ENCODE measurements at places on chromosomes 6 and 20. TPM values are rescaled to one million over a fixed set of nuclear protein-coding genes. Genes with fewer than 3 reads are reported as not detected.

Gene TGM3
- not detected for total RNA-seq

Gene ADGRF5
- total RNA-seq: 22.3 TPM

Gene LTV1
- total RNA-seq: 20.4 TPM

DNA sequence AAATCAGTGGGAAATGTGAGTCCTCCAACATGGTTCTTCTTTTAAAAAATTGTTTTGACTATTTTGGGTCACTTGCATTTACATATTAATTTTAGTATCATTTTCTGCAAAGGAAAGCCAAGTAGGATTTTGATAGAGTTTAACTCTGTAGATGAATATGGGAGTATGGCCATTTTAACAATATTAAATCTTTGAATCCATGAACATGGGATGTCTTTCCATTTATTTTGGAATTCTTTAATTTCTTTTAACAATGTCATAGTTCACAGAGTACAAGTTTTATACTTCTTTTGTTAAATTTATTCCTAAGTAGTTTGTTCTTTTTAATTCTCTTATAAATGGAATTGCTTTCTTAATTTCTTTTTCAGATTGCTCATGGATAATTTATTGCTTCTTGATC lies 56.5 kb upstream of the ARMC2 start:
- H3K36me3 ChIP-seq: no peaks in the 10 kb centered on the region
- DNase-seq: no peak
- no peak overlapping the region for H3K4me3 ChIP-seq
- no peaks in the 10 kb centered on the region for H3K4me1 ChIP-seq
- H3K27ac ChIP-seq: no peak overlapping the region

Gene SLC22A1
- 1.1 TPM for total RNA-seq

- no peak for DNase-seq
- no peaks in the 10 kb centered on the region for H3K27me3 ChIP-seq
- H3K4me1 ChIP-seq: no peaks in the 10 kb centered on the region
- no peak overlapping the region for H3K4me3 ChIP-seq
Observed at GRCh38 chr6:70234561-70235236, 68.2 kb downstream of the COL9A1 start.

DNA sequence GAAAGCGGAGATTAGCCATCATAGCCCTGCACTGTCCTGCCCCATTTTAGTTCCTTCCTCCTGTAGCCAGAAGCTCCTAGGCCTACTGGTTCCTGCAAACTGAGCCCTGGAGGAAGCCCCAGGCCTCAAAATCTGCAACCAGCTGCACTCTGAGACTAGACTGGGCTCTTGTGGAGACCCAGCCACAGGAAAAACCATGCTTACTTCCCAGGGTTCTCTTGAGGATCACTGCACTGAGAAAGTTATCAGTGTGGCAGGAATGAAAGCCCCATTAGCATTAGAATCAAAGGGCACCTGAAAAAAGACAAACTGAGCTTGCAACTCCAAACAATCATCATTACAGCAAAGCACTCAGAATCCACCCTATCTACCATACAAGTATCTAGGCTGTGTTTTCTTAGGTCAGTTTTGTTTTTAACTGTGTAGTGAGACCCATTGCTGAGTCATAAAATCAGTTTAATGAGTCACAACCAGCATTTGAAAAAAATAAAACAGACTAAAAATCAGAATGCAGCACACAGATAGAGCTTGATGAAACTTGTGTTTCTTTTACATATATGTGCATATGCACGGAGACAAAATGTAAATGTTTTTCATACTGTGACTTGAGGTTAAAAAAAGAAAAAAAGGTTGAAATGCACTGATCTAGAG lies 91.0 kb downstream of the UNC5CL start:
- no peaks in the 10 kb centered on the region for H3K27me3 ChIP-seq
- no peak overlapping the region for H3K27ac ChIP-seq
- H3K4me3 ChIP-seq: no peak overlapping the region
- no peak for DNase-seq

Gene CST2
- total RNA-seq: not detected

GRCh38 chr6:104940238-104940892 lies 16.5 kb upstream of the LIN28B start:
- no peaks in the 10 kb centered on the region for H3K27me3 ChIP-seq
- no peak for DNase-seq

Gene KCNQ5
- total RNA-seq: 0.20 TPM

- H3K36me3 ChIP-seq: no peaks in the 10 kb centered on the region
- peak; percentile 43 for DNase-seq
- peak overlapping the region; percentile 48 for H3K4me3 ChIP-seq
- peaks cover 5% of the 10 kb centered on the region for H3K4me1 ChIP-seq
- H3K27ac ChIP-seq: peak overlapping the region; percentile 99
Observed at GRCh38 chr6:30325873-30326525, 728 bp upstream of the TRIM39 start.

DNA sequence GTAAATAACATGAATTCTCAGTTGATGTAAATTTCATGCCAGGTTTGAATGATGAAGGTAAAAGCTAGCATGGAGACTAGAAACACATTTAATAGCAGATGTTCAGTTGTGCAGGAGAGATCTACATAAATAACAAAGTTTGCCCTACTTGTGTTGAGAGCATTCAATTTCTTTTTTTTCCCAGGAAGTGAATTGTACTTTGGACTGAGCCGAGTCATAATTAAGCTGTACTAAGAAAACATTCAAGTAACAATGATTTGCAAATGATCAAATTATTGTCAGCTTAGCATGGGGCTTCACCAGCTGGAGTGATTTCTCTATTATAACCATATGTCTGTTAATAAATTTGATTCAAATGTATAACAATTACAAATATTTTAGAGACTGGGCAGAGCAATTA lies 893.5 kb upstream of the MAP3K7 start:
- DNase-seq: no peak
- no peaks in the 10 kb centered on the region for H3K36me3 ChIP-seq

- no peaks in the 10 kb centered on the region for H3K27me3 ChIP-seq
- DNase-seq: no peak
- H3K27ac ChIP-seq: no peak overlapping the region
Observed at GRCh38 chr6:17966451-17966850, 21.0 kb downstream of the KIF13A start.
